ENCODE measurements at places on chromosomes 2 and 18.

DNA sequence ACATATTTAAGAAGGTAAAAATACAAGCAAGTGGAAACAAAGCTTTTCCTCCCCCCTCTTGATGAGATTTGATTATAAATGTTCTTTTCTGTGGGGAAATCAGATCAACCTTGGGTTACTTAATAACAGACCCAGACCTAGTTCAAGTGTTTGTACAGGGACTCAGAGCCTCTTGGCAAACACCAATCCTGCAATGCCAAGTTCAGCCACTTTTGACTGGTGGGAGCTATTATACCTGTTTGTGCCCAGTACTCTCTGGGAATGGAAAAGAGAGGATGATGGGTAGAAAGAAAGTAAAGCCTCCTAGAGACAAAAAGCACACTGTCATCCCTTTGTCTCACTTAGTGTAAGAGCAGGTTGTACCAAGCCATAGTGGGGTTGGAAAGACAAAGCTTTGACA lies 63.8 kb upstream of the EPHA4 start:
- DNase-seq: no peak

GRCh38 chr2:129490641-129491040 lies 488.8 kb upstream of the RAB6C start:
- DNase-seq: no peak

GRCh38 chr2:219054956-219055903 lies 5.5 kb downstream of the IHH start:
- no peak for DNase-seq

- peak; percentile 12 for DNase-seq
These were observed 113.3 kb downstream of the TFCP2L1 start for GRCh38 chr2:121171625-121172119.

Measured in activated CD4-positive, alpha-beta T cell treated with anti-CD3 and anti-CD28 coated beads, Interleukin-2, amount 50 U/mL, for 16 hours (primary cell).